ENCODE measurements at places on chromosomes 11 and 22.

GRCh38 chr11:18253233-18253632 is 4.8 kb upstream of the SAA2 start:
- no peak for DNase-seq

- DNase-seq: no peak
These were observed 32.1 kb downstream of the HSD17B12 start for GRCh38 chr11:43712676-43713075.

GRCh38 chr11:60310407-60310998 is 16.6 kb upstream of the MS4A6E start:
- no peak for DNase-seq

- DNase-seq: no peak
These were observed 38.0 kb downstream of the RTN4R start for GRCh38 chr22:20229916-20230775.

- DNase-seq: no peak
These were observed 467.8 kb downstream of the TBC1D22A start for GRCh38 chr22:47230251-47230650.

DNA sequence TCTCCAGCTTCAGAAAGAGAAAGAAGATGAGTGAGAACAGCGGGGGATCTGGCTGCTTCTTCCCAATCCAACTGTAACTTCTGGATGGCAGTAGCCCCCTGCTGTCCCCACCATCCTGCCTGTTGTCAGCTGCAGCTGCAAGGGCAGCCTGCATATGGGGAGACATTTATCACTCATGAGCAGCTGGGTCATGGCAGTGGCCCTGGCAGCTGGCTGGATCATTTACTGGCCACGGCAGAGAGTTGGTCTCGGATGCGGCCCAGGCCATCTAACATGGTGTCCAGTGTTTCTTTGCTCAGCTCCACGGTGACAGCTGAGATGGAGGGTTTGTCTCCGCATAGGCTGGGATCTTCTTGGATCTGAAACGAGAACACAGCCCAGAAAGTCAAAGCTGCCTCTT is 14.8 kb downstream of the COMMD9 start:
- no peak for DNase-seq

DNA sequence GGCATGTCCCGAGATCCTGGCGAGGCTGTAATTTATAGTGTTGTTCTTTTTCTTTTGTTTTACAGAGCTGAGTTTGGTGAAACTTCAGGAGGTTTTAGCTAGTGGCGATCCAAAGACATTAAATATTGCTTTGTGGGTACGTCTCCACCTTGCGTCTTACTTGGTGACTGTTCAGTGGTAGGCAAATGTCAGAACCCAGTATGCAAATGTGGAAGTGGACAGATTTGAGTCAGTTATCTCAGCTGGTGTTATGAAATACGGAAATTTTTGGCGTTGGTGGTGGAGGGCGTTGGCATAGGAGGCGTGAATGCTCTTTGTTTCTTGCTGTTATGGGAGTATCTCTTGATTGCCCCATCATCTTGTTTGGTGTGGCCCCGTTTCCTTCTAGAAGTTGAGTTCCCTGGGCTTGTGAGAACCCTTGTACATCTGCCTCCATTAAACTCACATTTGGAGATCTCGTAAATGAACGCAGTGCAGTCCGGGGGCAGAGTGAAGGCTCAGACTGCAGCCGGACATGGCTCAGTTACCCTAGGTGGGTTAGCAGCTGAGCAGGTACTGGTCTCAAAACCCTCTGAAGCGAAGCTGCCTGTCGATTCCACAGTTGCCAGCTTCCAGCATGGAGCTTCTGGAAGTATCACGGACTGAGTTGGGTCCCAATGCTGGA is 39.9 kb downstream of the PTPRJ start:
- no peak for DNase-seq

Data from stimulated activated CD4-positive, alpha-beta T cell treated with anti-CD3 and anti-CD28 coated beads, TNF-alpha, amount 100 ng/mL, for 24 hours (primary cell).